ENCODE measurements at places on chromosomes 16 and 17.
A peak's percentile ranks its signal among the peaks of the same experiment; 100 is the strongest.

DNA sequence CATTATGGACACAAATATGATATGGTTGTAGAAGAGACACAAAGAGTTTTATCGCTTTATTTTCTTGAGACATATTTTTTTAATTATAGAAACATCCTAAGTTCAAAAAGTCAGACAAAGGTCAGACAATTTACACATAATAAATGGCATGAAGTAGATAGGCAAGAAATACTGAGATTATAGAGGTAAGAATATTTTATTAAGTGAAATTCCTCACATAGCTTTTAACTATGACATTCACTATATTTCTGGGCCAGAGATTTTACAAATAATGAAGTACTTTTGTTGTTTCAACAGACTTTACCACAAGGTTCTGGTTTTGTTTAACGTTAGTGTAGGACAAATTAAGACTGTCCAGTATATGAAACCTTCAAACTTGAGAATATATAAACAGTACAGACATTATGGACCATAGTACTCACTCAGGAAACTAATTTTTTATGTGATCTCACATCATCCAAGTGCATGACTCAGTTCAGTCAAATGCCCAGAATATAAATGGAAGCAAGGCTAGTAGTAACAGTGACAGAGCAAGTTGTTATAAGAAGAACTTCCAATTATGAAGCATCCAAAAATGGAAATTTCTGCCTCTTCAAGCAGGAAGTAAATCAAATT is 394.8 kb downstream of the KCNJ2 start:
- no peak for DNase-seq

DNA sequence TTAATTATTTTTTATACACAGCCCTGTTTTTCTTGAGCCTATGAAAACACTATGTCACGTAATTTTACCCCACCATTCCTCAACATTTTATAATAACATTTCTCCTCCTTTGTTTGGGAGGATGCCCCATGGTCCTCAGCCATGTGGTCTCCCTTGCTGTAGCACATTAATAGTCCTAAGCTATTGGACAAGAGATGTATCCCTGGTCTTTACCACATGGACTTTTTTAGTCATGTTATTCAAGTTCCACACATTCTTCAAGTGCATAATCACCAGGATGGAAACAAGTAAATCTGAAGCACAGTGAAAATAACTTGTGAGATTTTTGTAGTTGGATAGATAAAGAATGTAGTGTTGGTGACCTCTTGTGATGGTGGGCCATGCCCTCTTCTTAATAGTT is 2.0 kb upstream of the KRTAP2-3 start:
- no peak for DNase-seq

DNA sequence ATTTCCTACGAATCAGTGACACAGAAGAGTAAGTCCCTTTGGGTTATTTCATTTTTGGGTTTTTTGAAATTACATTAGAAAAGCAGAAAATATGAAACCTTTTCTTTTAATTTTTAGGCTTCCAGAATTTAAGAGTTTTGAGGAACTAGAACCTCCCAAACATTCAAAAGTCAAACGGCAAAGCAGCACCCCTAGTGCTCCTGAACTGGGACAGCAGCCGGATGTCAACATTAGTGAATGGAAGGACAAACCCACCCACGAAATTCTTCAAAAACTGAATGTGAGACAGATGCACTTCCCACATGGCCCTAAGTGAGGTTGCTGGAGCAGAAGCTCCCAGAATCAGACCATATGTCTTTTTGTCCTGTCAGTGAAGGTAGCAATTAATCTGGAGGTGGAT is 199.4 kb downstream of the PHKB start:
- no peak for DNase-seq

GRCh38 chr17:58112970-58113631 is 29.9 kb downstream of the DYNLL2 start:
- peak; percentile 57 for DNase-seq

Measured in putamen (tissue), 1 donor.